ENCODE measurements at places on chromosomes 12 and 14.
A peak's percentile ranks its signal among the peaks of the same experiment; 100 is the strongest.

GRCh38 chr14:68308726-68309520 is 483.9 kb downstream of the ZFP36L1 start:
- no peak for DNase-seq

GRCh38 chr14:101004176-101004575 is 100.7 kb upstream of the RTL1 start:
- DNase-seq = no peak

DNA sequence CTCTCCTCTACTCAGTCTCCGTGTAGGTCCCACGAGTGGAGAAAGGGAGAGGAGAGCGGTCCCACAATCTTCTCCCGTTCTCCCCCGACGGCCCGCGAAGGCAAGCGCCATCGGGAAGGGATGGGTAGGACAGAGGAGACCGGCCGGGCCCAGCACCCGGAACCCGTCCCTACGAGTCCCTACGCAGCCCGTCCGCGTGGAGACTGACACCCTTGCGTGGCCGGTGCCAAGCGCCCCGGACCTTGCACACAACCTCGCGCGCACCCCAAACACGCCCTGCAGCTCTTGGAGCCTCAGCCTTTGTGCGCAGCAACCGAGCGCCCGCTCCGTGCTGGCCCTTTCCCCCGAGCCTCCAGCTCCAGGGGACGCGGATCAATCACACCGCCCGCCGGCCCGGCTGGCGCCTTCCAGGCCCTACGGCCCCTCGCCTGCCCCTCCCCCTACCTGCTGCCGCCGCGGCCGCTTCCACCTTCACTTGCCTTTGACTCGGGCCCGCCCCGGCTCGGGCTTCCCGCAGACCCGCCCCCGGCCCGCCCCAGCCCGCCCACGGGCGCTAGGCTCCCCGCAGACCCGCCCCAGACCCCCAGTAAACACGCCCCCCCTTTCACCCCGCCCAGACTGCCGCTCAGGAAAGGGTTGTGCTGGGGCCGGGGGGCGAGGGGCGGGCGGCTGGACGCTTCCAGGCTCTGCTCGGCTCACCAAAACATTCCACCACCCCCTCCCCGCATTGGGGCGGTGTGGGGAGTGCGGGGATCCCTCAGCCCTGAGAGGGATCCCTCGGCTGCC is at the start of gene NDRG2:
NDRG2 (minus strand) TSS at position 477 of the 786 bp plus-strand sequence. CDS start 1,746 bp downstream, outside the sequence.
- DNase-seq = peak; percentile 96

- no peak for DNase-seq
Measured at GRCh38 chr12:111029732-111030131, 109.4 kb upstream of the MYL2 start.

- DNase-seq = no peak
Measured at GRCh38 chr14:58362798-58363412, 32.8 kb upstream of the TOMM20L start.

DNA sequence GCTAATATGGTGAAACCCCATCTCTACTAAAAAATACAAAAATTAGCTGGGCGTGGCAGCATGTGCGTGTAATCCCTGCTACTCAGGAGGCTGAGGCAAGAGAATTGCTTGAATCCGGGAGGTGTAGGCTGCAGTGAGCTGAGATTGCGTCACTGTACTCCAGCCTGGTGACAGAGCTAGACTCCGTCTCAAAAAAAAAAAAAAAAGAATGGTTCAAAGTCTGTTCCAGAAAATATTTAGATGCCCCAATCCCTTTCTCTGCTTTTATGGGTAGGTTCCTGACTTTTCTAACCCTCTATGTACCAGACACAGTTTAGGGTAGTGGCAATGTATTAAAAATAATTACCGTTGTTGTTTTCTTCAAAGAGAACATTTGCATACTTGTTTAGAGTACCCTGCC is 161.4 kb downstream of the STXBP6 start:
- DNase-seq = no peak

DNA sequence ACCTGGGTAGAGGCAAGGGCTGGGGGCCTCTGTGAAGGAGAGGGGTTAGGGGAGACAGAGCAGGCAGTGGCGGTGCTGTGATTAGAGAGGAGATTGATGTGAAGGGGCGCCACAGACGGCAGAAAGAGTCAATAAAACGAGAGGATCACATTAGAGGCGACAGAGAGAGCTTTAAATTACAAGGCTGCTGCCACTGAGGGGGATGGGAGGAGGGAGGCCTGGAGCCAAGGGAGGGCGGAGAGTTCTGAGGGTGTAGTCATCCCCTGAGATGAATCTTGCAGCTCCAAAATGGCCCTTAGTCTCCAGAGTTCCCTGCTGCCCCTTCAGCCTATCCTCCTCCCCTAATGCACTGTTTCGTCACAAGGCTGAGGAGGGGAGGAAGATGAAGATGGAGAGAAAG is 12.8 kb downstream of the ZFHX2 start:
- DNase-seq = no peak

GRCh38 chr12:45909041-45909713 is 81.2 kb downstream of the SCAF11 start:
- DNase-seq = no peak

DNA sequence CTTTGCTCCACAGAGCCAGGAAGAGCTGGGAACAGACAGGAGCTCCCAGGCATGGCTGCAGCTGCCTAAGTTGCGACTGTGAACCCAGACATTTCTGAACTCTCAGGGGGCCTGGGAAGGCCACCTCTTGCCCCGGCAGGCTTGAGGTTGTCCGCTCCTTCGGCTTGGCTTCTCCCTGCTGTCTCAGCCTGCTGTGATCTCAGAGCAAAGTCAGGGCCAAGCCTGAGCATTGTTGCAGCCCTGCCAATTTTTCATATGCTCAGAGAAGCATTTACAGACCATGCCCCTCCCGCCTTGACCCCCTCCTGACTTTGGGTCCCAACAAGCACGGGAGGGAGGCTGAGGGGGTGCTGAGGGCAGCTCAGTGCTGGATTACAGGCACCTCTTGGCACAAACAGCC is 1439.1 kb upstream of the FLRT2 start:
- DNase-seq = no peak

Data from lower leg skin (tissue), 4 donors.